ENCODE measurements at places on chromosomes 1 and 21.

DNA sequence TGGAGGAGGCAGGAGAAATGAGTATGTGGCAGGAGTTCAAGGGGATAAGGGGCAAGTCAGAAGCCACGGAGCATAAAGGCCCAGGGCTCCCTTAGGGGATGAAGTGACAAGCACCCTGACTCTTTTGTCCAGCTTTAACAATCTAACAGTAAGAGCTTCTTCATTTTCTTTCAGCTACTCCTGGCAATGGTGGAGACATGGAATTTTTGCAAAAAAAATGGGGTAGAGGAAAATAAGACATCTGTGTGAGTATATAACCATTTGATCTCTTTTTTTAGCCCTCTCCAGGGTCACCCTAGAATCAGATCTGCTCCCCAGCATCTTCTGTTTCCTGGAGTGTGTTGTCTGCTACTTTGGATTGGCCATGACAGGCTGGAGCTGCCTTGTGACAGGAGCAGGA is 47.1 kb downstream of the ZNF697 start:
- no peak for DNase-seq

DNA sequence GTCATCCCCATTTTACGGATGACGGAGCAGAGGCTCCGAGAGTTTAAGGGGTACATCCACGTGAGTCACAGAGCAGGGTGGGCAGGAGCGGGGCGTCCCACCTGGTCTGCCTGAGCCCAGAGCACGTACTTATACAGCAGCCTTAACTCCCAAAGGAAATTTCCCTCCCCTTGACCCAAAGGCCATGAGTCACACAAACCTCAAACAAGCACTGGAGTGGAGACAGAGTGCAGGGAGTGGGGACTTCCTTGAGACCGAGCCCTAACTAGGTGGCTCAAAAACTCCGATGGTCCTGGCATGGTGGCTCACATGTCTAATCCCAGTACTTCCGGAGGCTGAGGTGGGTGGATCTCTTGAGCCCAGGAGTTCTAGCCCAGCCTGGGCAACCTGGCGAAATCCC is 141.6 kb upstream of the KLHDC7A start:
- no peak for DNase-seq

DNA sequence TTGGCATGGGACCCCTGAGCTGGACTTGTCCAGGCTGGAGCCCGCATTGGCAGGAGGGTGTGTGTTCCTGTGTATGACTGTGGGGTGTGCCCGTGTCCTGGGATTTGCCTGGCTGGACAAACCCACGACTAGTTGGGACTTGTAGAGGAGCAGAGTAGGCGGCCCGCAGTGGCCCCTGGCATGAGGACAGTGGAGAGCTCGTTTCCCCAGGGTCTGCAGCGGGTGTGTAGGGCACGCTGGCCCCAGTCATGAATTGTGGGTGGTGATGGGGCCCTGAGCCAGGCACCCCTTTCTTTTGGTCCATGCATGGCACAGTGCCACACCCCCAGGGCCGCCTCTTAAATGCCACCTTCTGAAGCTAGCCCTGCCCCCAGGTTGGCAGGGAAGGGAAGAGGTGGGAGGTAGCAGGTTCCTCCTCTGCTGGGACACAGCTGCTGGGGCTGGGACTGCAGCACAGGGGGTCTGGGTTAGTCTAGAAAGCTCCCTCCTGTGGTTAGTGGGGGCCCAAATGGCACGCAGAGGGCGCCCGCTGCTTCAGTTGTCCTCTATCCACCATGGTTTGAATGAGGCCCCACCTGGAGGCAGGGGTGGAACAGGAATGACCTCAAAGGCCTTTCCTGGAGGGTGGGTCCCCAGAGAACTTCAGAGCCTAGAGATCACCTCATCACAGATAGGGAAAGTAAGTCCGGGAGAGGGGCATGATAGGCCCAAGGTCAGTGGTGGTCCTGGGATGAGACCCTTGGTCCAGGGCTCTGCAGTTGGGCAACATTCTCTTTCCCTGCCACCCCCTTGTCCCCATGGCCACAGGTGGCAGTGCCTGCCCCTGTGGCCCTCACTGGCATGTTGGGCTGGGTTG is 4.1 kb downstream of the CROCC start:
- no peak for DNase-seq

DNA sequence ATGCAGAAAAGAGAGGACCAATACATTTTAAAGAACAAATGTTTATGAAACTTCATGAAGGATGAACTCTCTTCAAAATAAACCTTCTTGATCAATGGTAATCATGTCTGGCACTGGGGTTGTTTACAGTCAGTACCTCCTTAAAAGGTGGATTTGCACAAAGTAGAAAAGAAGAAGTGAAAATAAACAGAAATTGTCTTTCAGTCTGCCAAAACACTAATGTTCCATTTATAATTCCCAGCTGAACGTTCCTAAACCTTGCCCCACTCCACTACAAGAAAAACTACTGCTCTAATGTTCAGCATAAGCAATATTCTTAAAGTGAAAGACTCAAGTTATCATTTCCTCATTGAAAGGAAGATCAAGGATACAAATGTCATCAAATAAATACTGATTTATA is 86.2 kb downstream of the EIF4G3 start:
- DNase-seq, result no peak

DNA sequence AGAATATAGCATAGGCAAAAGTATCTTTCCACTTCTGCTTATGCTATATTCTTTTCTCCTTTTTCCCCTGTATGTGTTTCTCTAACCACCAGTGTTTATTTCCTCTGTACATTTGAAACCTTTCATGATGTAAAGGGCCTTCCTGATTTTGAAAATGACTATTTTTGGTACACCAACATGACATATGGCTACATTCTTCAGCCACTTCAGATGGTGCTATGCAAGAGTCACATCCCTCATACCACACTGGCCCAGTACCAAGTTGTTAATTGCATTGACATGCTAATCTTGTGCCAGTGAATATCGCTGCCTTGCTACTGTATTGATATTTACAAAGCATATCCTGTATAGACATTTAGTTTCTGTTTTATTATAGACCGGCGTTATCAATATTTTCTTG is 408.7 kb downstream of the NCAM2 start:
- no peak for DNase-seq

GRCh38 chr1:216533776-216534175 is 110.5 kb upstream of the USH2A start:
- DNase-seq, result no peak

GRCh38 chr1:41862384-41863221 is 56.1 kb downstream of the HIVEP3 start:
- peak; percentile 8 for DNase-seq

Measured in CD4-positive, alpha-beta T cell treated with Interleukin-17A for 1 hour (primary cell).